Mammary epithelial cell (primary cell): ENCODE measurements at places on chromosomes 3 and 15. TPM values are rescaled to one million over a fixed set of nuclear protein-coding genes. Genes with fewer than 3 reads are reported as not detected.

NANOGP8 gene
- not detected for polyA plus RNA-seq

C2CD4A gene
- not detected for polyA plus RNA-seq

KBTBD13 gene
- polyA plus RNA-seq: not detected

GRCh38 chr3:32968166-32968919, 16.9 kb downstream of the CCR4 start:
- no peak for DNase-seq

DNA sequence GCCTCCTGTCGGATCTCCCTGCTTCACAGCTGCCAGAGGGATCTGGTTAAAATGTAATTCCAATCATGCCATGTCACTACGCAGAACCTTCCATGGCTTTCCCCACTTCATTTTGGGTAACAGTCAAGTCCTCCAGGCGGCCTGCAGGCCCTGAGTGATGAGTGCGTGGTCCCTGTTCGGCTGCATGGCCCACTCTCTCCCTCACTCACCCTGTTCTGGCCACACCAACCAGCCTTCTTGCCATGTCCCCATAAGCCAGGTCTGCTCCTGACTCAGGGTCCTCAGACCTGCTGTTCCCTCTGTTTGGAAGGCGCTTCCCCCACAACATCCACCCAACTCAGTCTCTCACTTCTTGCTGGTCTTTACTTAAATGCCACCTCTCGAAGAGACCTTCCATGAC, 41.6 kb upstream of the LINGO1 start:
- no peak for DNase-seq

DNA sequence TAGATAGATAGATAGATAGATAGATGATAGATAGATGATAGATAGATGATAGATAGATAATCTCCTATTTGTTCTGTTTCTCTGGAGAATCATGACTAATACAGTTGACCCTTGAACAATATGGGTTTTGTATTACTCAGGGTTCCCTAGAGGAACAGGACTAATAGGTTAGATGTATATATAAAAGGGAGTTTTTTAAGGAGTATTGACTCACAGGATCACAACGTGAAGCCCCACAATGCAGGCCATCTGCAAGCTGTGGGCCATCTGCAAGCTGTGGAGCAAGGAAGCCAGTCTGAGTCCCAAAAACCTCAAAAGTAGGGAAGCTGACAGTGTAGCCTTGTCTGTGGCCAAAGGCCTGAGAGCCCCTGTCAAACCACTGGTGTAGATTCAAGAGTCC, 67.6 kb downstream of the PYDC2 start:
- peak; percentile 48 for DNase-seq

DNA sequence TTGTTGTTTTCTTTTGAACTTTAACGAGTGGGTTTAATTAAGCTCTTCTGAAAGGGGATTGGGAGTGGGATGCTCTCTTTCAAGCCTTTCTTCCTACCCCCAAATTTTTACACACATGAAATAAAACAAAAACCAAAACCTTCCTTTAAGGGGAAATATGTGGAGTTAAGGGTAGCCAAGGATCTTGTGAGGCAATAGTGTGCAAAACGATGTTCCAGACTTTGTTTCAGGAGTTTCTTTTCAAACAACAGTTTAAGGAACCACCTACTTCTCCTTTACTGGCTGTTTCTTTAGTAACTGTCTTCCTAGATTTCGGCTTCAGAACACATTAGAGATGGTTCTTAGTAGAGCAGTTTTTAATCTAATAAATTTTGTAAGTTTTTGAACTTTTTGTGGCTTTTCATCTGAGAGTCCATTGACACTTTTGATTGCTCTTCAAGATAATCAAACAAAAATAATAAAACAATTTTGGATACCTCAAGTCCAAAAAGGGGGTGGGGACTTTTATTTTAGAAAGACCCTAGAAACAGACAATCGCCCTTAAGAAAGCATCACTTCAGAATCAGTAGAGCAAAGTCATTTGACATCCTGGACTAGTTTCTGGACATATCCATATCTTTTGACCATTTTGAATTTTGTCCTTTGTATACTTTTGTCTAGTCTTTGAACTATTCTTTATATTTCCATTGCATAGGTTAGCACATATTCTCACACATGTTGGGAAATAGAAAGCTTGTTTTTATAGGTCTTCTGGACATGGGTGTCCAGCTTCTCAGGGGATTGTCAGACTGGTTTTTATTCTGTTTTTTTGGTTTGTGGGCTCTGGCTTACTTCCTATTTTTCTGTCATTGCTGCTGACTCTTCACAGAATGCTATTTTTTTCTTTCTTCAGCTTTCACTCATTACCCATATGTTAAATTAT, 6.0 kb downstream of the DIPK2A start:
- peak; percentile 19 for DNase-seq
